ENCODE measurements at places on chromosomes 7 and 10. TPM values are rescaled to one million over a fixed set of nuclear protein-coding genes. Genes with fewer than 3 reads are reported as not detected.
A peak's percentile ranks its signal among the peaks of the same experiment; 100 is the strongest.

GRCh38 chr7:108146070-108146842 is 16.1 kb upstream of the LAMB4 start:
- DNase-seq, result peak; percentile 80

GRCh38 chr7:23410446-23411183 is 59.7 kb downstream of the IGF2BP3 start:
- no peak for DNase-seq

GRCh38 chr7:126801733-126802132 is 451.0 kb downstream of the GRM8 start:
- no peak for DNase-seq

GRCh38 chr7:64686493-64687184 is 20.7 kb downstream of the ZNF107 start:
- no peak for DNase-seq

MOGAT3 gene
- not detected for polyA plus RNA-seq

TFEC gene
- polyA plus RNA-seq, result 3.3 TPM

OR13A1 gene
- polyA plus RNA-seq, result not detected

Data from endothelial cell of umbilical vein (primary cell).